Stimulated activated CD4-positive, alpha-beta T cell treated with anti-CD3 and anti-CD28 coated beads, Interleukin-4, amount 100 ng/mL, for 24 hours (primary cell): ENCODE measurements at places on chromosomes 5 and 9.

DNA sequence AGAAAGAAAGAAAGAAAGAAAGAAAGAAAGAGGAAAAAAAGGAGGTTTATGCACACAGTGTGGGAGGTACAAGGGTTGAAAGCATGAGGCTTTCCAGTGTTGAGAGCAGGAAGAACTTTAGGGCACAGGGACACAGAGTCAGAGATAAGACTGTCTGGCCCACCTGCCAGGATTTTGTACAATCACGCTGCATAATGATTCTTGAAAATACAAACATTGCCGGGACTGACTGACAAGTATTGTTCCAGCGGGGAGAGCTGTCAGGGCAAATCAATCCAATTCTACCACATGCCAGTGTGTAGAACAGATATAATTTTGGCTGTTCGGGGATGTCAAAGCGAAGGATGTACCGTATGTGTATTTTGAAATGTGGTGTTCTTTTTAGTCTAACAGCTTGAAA lies 254.7 kb downstream of the NTRK2 start:
- no peak for DNase-seq

GRCh38 chr9:101028346-101029314 lies at the start of gene PLPPR1:
TSS of gene PLPPR1 (plus strand) at chr9:101028727.
- DNase-seq = no peak

GRCh38 chr5:121681229-121681855 lies 170.3 kb upstream of the FTMT start:
- DNase-seq = no peak

- DNase-seq = no peak
Measured at GRCh38 chr5:1498623-1499416, 24.9 kb downstream of the LPCAT1 start.

DNA sequence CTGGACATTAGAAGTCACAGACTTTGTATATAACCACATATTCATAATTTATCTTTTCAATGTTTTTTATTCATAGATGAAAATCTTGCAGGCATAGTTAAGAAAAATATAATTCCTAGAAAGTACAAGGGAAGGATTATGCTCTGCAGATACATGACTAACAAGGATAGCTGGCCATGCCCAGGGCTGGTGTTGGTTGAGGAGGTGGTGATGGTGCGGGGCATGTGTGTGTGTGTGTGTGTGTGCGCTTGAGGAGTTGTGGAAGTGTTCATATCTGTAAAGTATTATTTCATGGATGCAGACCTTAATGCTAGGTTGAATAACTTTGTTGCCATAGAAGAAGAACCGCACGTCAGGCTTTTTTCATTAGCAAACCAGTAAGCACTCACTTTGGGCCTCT lies 1.3 kb downstream of the S1PR3 start:
- DNase-seq = no peak
